Activated T-helper 1 cell treated with anti-CD3 and anti-CD28 coated beads, Interleukin-2, amount 50 U/mL, for 16 hours (primary cell): ENCODE measurements at places on chromosomes 6 and 20.

- no peak for DNase-seq
Measured at GRCh38 chr20:18218280-18218679, 70.0 kb upstream of the ZNF133 start.

- no peak for DNase-seq
Measured at GRCh38 chr6:163670336-163670735, 255.8 kb downstream of the QKI start.

DNA sequence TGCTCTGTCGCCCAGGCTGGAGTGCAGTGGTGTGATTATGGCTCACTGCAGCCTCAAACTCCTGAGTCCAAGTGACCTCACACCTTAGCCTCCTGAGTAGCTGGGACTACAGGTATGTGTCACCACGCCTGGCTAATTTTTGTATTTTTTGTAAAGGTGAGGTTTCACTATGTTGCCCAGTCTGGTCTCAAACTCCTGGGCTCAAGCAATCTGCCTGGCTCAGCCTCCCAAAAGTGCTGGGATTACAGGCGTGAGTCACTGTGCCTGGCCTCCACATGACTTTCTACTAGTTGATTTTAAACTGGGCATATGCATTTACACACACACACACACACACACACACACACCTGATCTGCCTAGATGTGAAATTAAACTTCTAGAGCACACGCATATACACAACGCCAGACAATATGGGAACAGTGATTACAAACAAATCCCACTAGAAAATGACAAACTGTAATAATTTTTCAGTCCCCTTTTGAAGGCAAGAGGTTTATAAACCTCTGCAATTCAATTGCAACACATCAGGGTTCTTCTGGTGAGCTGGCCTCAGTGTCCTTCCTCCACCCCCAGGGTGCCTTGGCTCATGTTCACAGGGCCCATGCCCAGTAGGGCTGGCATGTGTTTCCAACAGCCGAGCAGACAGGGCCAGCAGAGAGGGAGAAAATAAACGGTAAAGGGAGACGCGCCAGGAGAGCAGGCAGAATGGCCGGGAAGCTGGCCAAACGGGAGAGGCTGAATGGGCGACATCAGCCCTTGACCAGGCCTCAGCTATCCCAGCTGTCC, 31.2 kb downstream of the PARD6B start:
- no peak for DNase-seq

- no peak for DNase-seq
Measured at GRCh38 chr6:48110436-48111142, 408 bp downstream of the PTCHD4 start.

- DNase-seq: no peak
Measured at GRCh38 chr20:7716286-7716972, 223.8 kb downstream of the HAO1 start.

DNA sequence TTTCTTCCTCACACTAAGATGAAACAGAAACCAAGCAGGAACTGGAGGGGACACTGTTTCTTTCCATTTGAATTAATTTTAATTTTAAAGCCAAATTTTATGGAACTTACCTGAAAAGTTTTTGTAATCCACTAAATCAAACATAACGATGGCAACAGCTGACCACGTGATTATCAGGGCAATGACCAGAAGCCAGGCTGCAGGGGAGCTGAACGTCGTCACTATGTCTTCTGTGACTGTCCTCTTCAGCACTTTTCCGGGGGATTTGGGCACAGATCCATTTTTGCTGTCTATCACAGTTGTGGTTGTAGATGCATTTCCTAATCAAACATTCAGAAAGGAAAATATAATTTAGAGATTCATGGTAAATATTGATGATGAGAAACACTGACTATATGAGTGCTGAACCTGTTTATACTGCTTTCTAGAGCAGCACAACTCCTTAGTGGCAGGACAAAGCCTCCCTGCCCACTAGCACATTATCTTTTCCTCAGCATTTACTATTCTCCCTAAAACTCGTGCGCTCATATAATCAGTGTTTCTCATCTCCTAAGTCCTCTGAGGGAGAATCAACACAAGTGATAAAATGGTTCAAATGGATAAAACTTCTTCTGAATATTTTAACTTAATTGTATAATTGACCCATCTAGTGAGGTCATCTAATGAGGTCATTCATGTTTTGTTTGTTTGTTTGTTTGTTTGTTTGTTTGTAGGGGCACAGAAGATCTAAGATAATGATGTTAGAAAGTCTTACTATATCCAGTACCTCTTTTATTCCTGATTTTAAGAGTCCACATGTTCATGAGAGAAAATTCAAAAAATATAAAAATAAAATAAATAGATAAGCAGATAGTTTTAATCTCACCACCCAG, 65.7 kb downstream of the TRDN start:
- DNase-seq: no peak

DNA sequence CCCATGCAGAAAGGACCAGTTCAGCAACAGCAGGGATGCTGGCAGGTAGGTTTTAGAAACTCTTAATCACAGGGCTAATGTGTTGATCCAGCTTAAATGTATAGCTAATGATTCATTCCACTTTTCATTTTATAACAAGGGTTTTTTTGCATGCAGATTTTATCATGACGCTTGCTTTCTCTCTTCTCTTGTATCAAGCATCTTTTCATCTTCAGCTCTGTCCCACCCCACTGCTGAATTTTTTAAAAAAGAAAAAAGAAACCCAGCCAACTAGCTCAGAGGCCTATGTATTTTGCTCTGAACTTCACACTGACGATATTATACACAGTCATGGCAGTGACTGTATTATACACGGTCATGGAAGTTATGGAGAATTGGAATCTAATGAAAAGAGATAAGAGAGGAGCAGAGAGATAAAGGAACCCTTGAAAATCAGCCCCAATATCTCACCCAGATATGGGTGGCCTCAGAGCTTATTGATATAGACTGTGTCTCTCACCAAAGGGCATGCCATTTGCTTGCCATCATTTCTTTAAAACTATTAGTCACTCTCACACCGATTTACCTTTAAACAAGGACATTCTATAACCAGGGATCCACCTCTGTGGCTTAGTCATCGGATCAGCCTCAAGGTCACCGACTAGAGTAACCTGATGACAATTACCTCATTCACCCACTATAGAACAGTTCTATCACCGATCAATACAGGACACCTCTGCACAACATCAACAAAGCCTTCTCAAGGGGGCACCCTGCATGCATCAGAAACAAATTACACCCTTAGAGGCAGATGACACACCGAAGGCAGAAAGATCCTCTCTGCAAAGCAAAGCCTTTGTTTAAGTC, 222.0 kb downstream of the ATXN1 start:
- DNase-seq: no peak
